Stimulated activated naive CD8-positive, alpha-beta T cell treated with anti-CD3 and anti-CD28 coated beads, Interleukin-15, Interleukin-2, amounts not matched to agents 100 U/mL and 50 U/mL, for 24 hours (primary cell): ENCODE measurements at places on chromosomes 11 and 22.

GRCh38 chr11:14577835-14578529 lies 57.8 kb upstream of the PSMA1 start:
- no peak for DNase-seq

GRCh38 chr11:77842441-77843121 lies 21.6 kb downstream of the AAMDC start:
- DNase-seq, result no peak

- no peak for DNase-seq
These were observed 13.2 kb upstream of the SHISAL1 start for GRCh38 chr22:44325718-44326490.

DNA sequence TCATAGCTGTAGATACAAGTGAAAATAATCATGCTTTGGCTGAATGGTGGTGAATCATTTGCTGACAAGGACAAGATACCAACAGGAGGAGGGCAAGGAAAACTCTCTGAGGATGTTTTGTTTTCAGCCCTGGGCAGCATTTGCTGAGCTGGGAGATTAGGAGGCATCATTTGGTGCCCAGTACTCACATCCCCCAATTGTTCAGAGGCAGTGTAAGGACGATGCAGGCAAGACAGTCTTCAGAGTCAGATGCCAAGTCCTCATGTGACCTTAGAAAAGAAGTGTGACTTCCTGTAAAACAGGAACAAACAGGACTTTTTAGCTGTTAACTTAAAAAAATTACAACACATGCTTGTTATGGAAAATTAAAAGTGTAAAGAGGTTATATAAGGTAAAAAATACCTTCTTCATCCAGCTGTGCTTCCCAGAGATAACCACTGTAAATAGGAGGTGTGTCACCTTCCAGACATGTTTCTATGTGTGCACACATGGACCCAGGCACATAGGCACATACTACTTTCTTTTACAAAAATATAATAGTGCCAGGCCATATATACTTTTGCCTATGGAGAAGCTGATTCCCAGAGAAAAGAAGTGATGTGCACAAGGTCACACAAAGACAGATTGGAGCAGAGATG lies 18.0 kb downstream of the CNTF start:
- DNase-seq, result no peak

- DNase-seq, result peak; percentile 40
These were observed 33.8 kb upstream of the SCUBE1 start for GRCh38 chr22:43376765-43377547.

DNA sequence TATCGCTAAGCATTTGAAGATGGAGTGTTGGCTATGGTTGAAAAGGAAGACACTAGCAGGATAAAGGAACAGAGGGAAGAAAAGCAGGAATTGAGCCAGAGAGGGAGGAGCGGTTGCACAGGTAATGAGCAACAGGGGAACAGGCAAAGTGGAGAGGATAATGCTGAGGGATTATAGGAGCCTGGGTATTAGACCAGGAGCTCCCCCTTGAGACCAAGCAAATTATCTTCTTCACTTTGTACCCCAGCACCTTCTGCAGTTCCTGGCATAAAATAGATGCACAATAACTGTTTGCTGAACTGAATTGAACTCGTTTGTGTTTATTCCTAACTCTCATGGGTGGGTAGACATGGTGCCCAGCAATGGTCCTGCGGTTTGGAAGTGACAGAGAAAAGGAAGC lies 54.6 kb upstream of the OR5P2 start:
- DNase-seq, result no peak

DNA sequence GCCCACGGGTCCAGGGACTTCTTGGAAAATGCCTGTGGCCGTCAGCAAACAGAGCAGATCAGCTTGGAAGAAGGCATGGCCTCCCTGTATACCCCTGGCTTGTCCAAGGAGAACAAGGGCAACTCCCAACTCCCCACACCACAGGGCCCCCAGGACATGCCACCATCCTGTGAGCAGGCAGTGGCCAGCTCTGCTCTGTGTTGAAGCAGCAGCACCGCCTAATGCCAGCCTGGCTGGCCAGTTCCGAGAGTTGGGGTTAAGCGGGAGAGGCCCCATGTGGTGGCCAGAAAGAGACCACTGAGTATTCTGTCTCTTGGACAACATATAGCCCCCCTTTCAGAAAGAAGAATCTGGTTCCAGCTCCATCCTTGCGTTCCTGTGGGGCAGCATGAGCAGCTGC lies 209.2 kb downstream of the CTTN start:
- no peak for DNase-seq

DNA sequence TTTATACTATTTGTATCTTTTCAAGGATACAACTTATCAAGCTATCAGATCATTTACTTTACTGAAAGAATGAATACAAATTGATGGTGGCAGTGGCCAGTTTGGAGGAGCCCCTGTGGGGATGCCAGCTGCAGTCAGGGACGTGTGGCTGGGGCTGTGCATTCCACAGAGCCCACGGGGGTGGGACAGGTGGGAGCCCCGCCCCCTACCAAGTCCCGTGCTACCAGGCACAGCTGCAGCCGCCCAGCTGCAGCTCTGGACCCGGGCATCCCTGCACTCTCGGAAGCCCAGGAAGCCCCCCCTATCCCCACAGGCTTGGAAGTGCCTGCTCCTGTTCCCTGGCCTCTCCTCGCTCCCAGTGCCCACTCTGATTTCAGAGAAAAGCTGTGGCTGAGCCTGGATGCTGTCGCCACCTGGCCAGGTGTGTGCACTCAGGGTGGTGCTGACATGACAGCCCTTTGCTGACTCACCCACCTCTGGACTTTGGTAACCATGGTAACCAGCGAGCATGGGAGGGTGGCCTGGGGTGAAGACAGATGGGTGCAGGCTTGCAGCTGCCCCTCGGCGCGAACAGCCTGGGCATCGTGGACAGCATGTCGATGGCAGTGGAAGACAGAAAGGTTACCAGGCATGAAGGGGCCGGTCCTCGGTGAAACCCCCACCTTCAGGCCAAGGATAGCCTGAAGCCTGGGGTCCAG lies 138.1 kb downstream of the SBF2 start:
- DNase-seq, result no peak

DNA sequence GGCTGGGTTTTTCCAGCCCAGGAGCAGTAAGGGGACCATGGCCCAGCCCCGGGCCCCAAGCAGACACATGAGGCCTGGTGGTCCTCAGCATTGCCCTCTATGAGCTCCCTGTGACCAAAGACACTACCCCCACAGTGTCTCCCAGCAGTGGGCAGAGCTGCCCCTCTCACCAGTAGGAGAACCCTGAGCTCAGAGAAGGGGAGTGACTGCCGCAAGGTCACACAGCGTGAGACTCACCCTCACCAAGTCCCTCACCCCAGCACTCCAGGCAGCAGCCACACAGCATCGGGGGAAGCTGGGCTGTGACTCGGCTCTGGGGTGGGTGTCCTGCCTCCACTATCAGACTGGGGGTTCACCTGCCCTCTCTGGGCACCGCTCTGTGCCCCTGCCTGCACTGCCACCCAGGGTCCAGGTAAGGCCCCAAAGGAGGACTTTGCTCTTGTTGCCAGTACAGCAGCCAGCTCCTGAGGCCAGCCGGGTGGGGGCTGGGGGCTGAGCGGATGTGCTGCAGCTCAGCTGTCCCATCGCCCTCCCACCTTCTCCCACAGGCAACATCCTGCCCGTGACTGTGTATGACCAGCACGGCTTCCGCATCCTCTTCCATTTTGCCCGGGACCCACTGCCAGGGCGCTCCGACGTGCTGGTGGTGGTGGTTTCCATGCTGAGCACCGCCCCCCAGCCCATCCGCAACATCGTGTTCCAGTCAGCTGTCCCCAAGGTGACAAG lies 7.9 kb upstream of the SH3BP1 start:
- no peak for DNase-seq

DNA sequence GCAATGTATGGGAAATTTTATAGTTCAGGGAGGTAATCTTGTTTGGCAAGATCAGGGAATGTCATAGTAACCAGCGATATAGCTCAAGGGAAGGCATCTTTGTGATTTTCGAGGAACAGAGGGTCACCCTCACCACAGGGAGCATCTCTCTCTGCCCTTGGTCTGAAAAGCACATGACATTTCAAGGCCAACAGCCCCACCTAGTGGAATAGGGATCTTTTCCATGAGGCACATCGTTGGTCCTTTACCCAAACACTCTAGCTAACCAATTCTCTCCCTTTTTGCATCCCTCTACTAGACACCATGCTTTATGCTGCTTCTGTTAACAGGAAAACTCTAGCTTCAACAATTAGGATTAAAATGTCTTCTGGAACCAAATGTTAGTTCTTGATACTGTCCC lies 179.0 kb downstream of the GRM5 start:
- peak; percentile 19 for DNase-seq

- DNase-seq, result no peak
These were observed at the start of gene RAB3IL1 for GRCh38 chr11:61917334-61918109. TSS of gene RAB3IL1 (minus strand) at chr11:61917566. CDS start at chr11:61917367, 199 bp downstream.

DNA sequence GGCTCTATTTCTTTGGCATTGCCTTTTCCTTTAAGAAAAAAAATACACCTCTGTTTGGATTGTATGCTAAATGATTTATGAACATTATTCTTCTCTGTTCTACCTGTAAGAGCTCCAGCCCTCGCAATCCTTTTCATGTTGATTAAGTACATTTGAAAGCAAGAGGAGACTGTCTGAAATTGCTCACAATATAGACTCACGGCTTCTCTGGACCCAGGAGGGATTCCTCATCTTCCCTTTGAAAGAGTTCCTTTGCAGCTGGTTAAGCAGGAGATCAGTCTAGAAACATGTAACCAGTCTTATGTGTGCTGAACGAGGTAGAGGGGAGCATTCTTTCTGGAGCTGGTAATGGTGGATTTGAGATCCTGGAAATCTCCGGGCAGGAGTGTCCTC lies 47.4 kb downstream of the PKNOX2 start:
- no peak for DNase-seq

- DNase-seq, result no peak
These were observed 36.9 kb downstream of the LIF start for GRCh38 chr22:30209642-30210041.

GRCh38 chr11:132024587-132025295 lies 654.3 kb downstream of the NTM start:
- no peak for DNase-seq

- no peak for DNase-seq
These were observed 761 bp downstream of the ZDHHC13 start for GRCh38 chr11:19117760-19118097.

GRCh38 chr22:42932857-42933484 lies 75.9 kb upstream of the ARFGAP3 start:
- DNase-seq, result no peak

GRCh38 chr11:61983419-61983818 lies 16.0 kb upstream of the FTH1 start:
- no peak for DNase-seq
